ENCODE measurements at places on chromosomes 4 and X. TPM values are rescaled to one million over a fixed set of nuclear protein-coding genes. Genes with fewer than 3 reads are reported as not detected.

Gene CITED1
- not detected for total RNA-seq

Gene TMEM187
- total RNA-seq, result 12.5 TPM

Gene ATP2B3
- not detected for total RNA-seq

Gene NLRP2B
- total RNA-seq, result not detected

Gene PHEX
- total RNA-seq, result not detected

Gene ZRSR2
- 3.2 TPM for total RNA-seq

Gene NAP1L2
- not detected for total RNA-seq

Gene GAGE2A
- total RNA-seq, result not detected

DNA sequence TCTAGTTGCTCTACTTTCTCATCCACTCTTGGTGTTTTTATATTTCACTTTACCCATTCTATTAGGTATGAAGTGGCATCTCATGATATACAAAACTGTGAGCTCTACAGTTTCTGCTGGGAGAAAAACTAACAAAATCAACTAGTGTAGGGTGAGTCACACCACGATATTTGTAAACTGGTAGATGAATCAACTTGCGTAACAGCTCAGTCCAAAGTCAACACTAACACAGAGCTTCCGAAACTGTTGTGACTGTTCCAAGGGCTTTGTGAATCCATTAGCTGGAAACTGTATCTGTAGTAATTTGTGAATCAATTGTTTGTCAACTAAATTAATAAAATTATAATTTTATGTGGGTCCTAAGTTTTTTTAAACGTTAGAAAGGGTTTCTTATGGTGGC, 119.8 kb upstream of the TSPAN5 start:
- DNase-seq, result peak; percentile 68

DNA sequence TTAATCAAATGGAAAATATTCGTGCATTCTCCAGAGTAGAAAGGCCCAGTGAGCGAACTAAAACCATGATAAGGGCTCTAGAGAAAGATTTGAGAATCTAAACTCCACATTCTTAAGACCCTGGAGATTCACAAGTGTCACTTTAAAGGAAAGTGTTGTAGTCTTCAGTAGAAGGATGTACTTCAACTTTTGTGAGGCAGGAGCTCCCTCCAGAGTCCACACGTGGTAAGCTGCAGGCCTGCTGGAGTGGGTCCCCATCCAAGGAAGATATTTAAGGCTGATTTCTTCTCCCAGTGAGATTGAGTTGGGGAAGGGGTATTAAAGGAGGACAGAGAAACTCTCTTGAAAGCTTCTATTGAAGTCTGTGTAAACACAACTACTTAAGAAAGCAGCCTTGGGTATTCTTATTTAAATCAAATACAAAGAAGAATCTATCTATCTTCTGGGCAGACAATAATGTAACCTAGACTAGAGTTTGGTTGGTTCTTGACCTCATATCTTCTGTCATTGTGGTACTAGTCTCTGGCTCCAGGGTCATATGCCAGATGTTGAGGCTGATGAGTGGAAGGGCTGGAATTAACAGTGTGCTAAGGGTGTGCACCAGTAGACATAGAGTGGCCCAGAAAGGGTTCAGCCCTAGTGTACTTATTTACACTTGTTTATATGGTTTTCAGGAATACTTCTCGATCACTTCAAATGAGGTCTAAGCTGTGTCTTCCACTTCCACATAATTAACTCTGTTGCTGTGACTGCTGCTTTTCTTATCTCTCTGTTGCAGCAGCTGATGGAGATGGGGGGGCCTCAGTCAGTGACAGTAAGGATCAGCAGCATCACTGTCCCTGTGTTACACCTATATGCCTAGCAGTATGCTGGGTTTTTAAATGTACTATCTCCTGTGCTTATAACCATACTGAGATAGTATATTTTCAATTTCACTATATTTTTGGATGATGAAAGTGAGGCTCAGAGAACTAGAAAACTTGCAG, 76.1 kb downstream of the HMGB2 start:
- DNase-seq, result peak; percentile 34

- DNase-seq, result no peak
Observed at GRCh38 chr4:169369634-169370033, 98.9 kb upstream of the SH3RF1 start.

DNA sequence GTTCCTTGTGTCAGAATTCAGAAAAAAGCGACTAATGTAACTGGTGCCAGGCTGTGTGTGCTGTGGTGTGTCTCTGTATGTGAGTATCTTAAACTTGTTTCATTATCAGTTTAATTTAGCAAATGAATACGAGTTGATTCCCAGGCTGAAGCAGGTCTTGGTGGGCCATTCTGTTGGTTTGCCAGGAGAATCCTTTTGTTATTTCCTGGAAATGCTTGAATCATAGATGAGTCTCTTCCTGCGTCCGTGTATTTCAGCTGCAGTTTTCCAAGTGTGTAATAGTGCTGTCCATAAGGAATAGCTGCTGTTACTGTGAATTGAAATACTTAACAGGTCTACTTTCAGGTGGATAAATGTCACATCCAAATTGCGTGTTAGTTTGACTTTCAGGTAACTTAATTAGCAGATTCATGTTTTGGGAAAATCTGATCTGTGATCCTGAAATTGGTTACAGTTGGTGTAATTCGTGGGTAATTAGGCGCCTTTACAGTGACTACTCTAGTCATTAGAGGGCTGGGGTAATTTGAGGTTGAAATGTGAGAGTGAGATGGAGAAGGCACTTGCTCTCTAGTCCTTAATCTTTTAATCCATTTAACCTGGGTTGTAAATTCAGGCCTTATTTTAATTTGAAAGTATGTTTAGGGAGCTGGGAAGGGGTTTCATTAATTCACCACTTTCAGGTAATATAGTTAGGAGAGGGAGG, 23.8 kb downstream of the TMEM131L start:
- DNase-seq, result no peak

- no peak for DNase-seq
Observed at GRCh38 chr4:87974856-87975462, 555 bp upstream of the SPP1 start.

DNA sequence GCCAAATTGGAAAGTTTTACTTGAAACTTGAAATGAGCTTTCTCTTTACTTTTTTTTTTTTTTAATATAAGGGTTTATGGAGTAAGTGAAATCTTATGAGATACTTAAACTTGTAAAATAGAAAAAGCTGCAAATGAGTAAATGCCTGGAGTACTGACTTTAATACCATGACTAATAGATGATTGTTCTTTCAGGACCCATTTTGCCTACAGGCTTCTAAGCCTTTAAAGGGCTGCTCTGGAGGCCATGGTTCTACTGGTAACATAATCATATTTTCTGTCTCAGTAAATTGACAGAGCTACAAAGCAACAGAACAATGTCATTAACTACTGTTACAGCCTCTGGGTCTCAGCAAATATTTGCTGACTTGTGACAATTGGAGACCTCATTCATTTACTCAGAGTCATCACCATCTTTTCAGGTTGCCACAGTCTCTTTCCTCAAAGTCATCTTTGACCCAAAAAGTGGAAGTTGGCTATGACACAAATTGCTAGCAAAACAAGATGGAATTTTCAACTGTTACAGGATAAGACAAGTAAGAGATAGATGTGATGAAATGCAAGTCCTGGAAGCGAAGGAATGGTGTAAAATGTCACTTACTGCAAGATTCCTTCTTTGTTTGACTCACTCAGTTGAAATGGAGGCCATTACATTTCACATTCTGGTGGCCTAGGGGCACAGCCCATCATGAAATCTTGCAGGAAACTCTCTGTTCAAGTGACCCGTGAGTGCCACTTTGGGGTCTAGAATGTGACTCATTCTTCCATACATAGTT, 132.7 kb downstream of the BTC start:
- no peak for DNase-seq

DNA sequence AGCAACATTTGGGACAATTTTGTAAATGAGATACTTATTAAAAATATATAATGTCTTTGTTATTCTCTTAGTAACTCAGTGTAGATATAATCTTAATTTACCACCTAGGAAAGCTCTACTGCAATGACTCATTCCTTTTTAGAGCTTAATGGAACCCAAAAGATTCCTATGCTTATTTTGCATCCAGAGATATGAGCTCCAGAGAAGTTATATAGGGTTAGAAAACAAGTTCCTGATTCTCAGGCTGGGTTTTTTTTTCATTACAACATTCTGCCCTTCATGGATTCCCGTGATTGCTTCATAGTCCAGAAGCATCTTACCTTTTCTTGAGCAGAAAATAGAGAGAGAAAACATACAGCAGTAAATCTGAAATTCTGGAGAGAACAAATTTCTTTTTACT, 57.9 kb upstream of the CXCL8 start:
- no peak for DNase-seq

DNA sequence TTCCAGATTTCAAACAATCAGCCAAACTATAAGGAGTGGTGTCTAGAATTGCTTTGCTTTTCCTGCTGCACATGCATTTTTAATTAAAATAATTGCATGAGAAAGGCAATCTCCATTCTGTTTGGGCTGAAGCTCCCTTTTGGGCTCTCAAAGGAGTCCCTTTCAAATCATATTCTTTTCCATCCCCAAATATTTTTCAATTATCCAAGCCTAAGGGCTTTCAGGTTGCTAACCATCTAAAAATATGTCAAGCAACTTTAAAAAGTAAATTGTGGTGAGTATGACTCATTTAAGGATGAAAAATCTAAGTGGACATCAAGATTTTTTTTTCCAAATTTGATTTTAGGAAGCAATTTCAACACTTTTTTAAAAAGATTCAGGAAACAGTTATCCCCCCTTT, 28.4 kb downstream of the PIR start:
- DNase-seq, result no peak

GRCh38 chr4:8238515-8239053, 31.0 kb upstream of the HTRA3 start:
- no peak for DNase-seq

DNA sequence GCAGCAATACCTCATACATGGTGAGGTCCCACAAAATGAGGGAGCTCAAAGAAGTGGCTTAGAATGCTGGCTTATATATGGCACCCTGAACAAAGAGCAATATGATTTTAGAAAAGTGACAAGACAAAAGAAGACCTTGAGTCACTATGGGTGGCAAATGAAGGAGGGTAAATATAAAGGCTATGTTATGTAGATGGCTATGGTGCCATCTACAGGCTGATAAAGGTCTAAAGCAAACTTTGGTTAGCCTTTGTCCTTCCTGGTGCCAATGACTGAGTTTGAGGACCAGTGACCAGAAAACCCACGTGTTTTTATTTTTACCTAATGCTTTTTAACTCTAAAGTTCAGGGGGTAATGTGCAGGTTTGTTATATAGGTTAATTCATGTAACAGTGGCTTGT, 151.8 kb downstream of the CCNG2 start:
- no peak for DNase-seq

- no peak for DNase-seq
Observed at GRCh38 chrX:11664211-11665167, 1.2 kb downstream of the ARHGAP6 start.

GRCh38 chr4:37475087-37475486, 211.1 kb downstream of the RELL1 start:
- DNase-seq, result no peak

DNA sequence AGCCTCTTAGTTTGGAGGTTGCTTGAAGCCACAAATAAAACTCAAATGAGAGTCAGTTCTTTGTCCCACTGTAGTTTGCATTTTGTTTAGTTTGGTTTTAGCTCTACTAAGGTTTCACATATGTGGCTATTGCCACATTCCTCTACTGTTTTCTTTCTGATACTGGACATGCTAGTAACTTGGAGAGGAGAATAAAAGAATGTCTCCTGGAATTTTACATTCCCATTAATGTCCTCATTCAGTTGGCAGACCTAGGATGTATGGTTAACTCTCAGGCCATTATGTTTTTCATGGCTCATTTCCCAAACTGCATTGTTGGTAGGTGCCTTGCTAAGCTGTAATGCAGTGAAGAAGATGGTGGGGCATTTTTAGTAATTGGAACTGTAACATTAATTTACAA, 29.9 kb downstream of the UPRT start:
- DNase-seq, result no peak
